ENCODE measurements at places on chromosomes 5 and 9.
A peak's percentile ranks its signal among the peaks of the same experiment; 100 is the strongest.

- no peak for DNase-seq
Measured at GRCh38 chr9:134205672-134206310, 41.4 kb upstream of the RNU6ATAC start.

DNA sequence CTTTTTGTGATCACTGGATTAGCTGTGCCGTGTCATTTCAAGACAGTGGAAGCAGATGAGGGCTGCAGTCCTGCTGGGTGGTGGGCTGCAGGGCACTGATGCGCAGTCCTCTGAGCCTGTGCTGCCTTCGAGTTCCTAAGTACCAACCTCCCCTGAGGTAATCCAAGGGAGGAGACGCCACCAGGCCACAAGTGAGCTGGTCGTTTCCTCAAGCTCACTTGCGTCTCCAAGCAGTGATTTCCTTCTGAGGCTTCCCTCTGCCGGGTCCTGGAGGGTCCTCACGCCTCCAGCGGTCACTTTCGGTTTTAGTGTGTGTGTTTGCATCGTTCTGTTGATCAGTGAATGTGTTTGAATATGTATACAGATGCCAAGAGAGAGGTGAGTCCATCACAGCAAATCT is 115.7 kb downstream of the TRIO start:
- DNase-seq, result no peak

DNA sequence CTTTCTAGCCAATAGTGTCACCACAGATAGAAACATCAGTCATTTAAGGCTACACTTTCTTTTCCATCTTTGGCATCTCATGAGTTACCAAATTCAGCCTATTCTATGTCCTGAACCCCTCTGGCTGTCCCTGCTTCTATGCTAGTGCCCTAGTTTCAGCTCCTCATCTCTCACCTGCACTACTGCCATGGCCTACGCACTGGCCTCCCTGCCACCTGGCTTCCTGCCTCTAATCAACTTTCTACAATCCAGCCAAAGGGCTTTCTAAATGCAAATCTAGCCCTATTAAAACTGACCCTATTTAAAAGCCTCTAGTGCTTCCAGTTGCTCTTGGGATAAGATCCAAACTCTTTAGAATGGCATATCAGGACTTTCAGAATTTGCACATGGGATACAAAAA is 482.9 kb downstream of the TMEM38B start:
- no peak for DNase-seq

- no peak for DNase-seq
Measured at GRCh38 chr9:129052592-129052991, 16.2 kb downstream of the MIGA2 start.

DNA sequence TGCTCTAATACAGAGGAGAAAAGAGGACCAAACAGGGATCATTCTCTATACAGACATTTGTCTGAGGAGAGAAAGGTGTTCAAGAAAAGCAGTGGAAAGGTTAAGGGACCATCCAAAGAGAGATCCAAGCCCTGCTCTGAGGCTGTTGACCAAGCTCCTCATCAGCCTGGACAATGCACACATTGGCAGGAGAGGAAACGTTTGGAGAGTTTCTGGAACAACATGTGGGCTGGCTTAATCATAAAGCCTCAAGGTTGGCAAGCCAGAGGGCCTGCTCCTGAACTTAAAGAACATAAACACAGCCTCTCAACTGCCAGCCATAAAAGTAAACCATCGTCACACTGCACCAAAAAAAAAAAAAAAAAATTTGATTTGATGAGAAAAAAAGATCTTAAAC is 184.4 kb upstream of the SLC12A2 start:
- DNase-seq, result no peak

DNA sequence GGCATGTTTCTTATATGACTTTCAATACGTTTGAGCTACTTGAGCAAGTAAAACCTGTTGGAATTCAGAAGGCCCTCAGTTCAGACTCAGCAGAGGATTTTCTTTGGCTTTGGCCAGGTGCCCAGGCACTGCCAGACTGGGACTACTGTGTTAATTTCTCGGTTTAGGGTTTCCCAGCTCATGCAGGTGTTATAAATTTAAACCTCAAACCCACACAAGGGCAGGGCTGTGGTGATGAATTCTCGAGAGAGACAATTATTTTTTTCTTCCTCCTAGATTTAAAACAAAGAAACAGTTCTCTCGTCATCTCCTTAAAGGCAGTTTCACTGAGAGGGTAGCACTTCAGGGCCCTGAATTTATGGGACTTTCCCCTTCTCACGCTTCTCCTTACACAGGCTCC is 406.0 kb upstream of the PIK3R1 start:
- DNase-seq, result no peak

GRCh38 chr9:91824601-91825305 is 125.3 kb downstream of the ROR2 start:
- no peak for DNase-seq

GRCh38 chr9:72382405-72382804 is 17.4 kb upstream of the ZFAND5 start:
- no peak for DNase-seq

DNA sequence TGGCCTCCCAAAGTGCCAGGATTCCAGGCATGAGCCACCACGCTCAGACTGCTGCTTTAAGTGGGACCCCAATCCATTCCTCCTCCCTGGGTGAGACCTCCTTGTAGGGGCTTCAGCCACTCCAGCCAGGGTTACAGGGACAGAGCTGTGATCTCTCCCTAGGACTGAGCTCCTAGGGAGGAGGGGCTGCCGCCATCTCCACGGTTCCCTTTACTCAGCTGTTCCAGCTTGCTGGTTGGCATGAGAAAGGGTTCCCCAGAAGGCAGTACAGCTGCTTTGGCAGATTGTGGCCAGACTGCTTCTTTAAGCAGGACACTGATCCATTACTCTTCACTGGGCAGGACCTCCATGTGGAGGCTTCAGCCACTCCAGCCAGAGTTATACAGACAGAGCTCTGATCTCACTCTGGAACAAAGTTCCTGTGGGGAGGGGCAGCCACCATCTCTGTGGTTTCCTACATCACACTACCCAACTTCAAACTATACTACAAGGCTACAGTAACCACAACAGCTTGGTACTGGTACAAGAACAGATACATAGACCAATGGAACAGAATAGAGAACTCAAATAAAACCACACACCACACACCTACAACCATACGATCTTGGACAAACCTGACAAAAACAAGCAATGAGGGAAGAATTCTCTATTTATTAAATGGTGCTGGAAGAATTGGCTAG is 7.2 kb downstream of the INSL6 start:
- no peak for DNase-seq

DNA sequence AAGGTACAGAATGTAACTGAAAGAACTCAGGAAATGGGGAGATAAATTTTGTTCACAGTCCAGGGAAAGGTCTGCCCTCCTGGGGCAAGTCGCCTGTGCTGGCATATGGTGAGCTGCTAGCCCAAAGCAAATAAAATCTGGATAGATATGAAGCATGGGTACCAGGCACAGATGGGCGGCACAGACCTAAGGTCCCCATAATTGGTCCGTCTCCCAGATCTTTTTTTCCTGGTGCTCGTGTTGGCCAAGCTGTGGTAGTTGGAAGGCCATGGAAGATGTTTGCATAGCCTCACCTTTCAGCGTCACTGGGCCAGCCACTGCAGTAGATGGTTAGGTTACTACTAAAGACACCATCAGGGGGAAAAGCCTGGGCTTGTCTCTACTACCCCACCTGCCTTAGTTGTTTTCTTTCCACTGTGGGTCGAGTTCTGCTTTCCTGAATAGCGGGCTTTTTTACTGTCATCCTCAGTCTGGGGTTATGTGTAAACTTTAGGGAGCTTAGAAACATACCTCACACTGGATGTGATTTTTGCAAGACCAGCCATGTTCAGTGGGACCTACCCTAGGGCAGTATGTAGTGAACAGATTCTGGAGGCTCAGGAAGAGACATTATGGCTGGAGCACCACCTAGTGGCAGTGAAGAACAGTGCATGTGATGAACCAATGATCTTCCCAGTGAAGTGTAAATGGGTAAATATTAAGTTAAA is 24.2 kb upstream of the GLRX start:
- peak; percentile 55 for DNase-seq

DNA sequence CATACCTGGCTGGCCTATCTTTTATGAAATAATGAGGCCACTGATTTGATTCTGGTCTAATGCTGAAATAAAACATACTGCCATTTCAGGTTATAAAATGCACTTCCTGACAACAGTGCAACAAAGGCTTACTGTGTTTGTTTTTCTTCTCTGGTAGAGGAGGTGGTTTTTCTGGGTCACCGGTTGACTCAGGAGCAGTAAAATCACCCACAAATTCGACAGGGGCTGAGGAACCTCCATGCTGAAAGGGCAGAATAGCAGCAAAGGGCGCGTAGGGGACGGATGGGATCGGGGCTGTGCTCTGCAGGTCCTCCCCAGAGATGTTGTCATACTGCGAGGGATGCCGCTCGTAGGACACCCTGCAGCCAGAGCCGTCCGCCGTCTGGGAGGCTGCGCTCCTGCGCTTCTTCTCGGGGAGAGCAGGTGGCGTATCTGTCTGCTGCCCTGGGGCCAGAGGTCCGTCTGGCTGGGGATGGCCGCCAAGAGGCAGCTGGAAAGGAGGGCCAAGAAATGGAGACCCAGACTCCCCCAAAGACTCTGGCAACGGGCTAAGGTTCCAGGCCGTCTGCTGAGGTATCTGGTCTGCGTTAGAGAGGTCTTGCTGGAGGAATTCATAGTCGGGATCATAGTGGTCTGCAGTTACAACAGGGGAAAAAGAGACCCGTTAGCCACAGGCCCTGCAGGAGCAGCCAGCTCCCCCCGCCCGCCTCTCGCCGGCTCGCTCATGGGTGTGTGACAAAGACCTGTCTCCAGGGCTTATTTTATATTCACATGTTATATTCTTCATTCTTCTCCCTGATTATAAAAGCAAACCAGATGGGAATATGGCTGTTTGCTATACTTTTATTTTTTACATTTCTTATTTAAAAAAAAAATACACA is 80.7 kb downstream of the PRRT1B start:
- no peak for DNase-seq

- no peak for DNase-seq
Measured at GRCh38 chr5:82917584-82917983, 159.6 kb downstream of the TMEM167A start.

DNA sequence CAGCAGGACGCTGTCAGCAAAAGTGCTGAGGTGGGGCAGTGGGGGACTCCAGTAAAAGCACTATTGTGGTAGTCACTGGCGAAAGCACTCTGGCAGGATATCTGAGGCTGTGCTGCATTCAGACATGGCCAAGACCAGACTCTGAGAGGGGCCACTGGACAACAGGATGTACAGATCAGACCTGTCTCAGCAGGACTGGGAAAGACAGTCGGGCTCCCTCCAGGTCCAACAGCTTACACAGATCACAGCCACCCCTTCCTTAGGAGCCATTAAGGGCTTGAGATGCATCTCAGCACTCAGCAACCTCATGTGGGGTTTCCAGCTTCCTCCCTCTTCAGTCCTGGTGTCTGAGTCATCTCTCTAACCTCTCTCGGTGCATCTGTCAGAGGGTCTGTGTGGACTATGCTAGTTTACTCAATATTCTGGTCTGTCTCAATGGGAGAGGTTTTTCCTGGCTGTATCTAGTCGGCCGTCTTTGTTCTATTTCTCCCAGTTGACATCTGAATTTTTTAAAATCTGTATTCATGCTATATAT is 154.5 kb downstream of the CWC27 start:
- no peak for DNase-seq
